ENCODE measurements at places on chromosomes 5 and 9. TPM values are rescaled to one million over a fixed set of nuclear protein-coding genes. Genes with fewer than 3 reads are reported as not detected.

Gene IL33
- total RNA-seq, result 175 TPM

Gene FAM151B
- total RNA-seq, result 9.2 TPM

Gene CDHR2
- not detected for total RNA-seq

Gene C9orf50
- total RNA-seq, result not detected

Gene LHX3
- total RNA-seq, result not detected

Gene TERT
- not detected for total RNA-seq
